Activated T-cell treated with anti-CD3 and anti-CD28 coated beads, Interleukin-2, amount 50 U/mL, for 1 hour (primary cell): ENCODE measurements at places on chromosomes 13 and 19.

- no peak for DNase-seq
Measured at GRCh38 chr13:110431425-110432294, 124.6 kb downstream of the COL4A2 start.

GRCh38 chr13:113976711-113977684 is 3.1 kb upstream of the C13orf46 start:
- no peak for DNase-seq

GRCh38 chr19:10269333-10270179 is 1.4 kb upstream of the ICAM1 start:
- DNase-seq = peak; percentile 93

DNA sequence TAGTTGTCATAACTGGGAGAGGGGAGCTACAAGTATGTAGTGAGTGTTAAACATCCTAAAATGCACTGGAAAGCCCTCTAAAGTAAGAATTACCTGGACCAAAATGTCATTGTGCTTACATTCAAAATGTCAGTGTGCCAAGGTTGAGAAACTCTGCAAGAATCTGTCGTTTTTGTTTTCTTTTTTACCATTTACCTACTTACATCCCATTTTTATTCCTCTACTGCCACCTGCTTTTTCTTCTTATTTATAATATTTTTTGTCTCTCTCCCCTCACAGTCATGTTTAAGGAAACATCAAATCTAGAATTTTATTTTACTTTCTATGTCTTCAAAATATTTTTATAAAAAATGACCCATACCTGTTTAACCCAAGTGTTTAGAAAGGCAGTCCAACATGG is 226.4 kb downstream of the PCDH17 start:
- DNase-seq = no peak

- no peak for DNase-seq
Measured at GRCh38 chr19:54106716-54107115, 4.1 kb downstream of the NDUFA3 start.

DNA sequence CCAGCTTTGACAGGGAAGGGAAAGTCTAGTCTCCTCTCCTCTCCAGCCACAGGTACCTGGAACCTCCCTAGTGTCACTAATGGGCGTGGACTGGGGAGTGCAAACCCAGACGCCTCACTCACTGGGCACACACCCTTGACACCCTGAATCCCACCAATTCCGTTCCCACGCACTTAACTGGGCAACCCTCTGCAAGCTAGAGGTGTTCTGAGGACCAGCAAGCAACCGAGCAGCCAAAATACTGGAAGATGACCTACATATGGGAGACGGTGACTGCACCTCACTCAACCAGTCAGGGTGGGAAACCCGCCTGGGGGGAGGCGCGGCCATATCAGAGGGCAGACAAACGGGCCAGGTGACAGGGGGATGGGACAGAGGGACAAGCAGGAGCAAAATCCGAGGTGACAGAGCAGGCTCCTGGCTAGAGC is 991 bp downstream of the ABHD17A start:
- peak; percentile 74 for DNase-seq

DNA sequence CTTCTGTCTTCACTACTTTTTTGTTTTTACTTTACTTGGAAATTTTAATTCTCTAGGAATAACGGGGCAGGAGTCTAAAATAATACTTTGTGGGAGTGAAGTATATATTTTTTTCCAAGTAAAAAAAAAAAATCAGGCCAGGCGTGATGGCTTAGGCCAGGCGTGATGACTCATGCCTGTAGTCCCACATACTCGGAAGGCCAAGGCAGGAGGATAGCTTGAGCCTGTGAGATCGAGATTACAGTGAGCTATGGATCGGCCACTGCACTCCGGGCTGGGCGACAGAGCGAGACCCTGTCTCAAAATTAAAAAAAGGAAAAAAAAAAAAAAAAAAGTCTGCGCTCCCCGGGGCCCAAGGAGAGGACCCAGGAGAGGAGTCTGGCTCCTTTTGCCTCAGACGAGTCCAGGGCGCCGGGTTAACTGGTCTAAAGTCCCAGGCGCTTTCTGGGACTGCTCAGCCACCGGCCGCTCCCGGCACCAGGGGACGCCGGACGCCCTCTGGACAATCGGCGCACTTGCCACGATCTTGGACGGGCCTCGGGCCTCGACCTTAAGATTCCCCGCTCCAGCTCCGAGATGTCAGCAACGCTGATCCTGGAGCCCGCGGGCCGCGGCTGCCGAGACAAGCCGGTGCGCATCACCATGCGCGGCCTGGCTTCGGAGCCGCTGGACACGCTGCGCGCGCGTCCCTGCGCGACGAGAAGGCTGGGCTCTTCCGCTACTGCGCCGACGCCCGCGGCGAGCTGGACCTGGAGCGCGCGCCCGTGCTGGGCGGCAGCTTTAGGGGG is 2.7 kb upstream of the ZFP82 start:
- peak; percentile 14 for DNase-seq

- no peak for DNase-seq
Measured at GRCh38 chr13:112574416-112574815, 13.5 kb downstream of the TUBGCP3 start.

DNA sequence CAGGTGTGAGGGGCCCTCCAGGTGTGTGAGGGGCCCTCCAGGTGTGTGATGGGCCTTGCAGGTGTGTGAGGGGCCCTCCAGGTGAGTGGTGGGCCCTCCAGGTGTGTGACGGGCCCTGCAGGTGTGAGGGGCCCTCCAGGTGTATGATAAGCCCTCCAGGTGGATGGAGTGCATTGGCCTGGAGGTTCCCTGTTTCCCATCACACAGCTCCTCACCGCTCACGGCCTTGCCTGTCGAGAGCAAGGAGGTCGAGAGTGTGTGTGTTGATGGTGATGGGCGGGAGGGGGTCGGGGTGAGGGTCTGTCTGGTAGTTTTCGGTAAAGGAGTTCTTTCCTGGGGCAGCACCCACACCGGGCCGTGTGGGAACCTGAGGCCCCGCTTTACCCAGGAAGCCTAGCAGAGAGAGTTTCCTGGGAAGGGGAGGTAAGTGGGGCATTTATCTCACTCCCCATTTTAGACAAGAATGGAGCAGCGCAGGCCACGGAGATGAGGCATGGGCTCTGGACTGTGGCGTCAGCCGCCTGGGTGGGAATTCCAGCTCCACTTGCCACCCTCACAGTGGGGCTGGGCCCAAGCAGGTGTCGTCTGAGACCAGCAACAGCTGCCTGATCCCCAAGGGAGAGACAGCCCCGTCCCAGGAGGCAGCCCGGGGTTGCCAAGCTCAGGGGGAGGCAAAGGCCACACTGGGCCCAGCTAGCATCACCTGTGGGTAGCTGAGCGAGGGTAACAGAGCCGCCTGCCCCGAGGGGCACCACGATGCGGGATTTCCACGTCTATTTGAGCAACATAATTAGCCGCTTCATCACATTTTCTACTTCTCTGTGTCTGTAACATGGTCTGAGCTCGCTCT is 10.9 kb upstream of the GAS6 start:
- no peak for DNase-seq

- DNase-seq = peak; percentile 83
Measured at GRCh38 chr19:48330012-48330681, 4.8 kb downstream of the EMP3 start.

DNA sequence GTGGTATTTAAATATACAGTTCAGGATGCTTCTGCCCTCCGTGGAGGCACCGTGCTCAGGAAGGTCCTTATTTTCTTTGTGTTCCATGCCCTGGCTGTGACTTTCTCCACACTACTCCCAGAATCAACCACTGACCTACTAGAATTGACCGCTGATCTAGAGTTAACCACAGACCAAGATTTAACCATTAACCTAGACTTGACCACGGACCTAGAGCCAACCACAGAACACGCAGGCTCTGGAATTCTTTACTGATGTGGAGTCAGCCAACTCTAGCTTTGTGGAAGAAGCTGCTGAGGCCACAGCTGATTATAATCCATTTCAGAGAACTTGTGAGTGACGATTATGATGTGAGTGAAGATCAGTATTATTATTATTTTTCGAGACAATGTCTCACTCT is 18.0 kb downstream of the GTF2F2 start:
- DNase-seq = no peak

DNA sequence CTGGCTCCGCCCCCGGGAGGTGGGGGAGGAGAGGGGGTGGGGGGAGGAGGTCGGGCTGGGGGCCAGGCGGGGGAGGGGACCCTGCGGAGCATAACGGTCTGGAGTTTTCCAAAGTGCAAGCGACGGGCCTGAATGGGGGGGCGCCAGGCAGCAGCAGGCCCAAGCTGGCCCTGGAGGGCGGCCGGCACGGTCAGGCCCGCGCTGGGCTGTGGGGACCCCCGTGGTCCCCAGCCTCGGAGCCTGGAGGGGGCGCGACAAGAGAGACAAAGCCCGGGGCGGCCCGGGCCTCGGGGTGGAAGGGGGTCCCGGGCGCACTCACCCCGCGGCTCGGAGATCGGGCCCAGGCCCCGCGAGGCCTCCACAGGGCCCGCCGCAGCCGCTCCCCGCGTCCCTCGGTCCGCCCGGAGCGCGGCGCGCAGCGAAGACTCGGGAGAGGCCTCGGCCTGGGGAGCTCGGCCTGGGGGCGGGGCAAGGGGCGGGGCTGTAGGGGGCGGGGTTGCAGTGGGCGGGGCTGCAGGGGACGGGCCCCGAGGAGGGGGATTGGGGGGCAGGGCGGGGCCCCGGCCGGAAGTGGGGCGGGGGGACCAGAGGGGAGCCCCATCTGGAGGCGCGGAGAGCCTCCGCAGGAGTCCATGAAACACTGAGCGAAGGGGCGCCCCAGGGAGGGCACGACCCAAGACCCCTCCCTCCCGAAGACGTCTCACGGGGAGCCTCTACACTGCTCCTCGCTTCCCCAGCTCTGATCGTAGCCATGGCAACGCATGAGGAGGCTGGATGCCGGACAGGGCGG is 47.6 kb downstream of the PTPRS start:
- peak; percentile 65 for DNase-seq

DNA sequence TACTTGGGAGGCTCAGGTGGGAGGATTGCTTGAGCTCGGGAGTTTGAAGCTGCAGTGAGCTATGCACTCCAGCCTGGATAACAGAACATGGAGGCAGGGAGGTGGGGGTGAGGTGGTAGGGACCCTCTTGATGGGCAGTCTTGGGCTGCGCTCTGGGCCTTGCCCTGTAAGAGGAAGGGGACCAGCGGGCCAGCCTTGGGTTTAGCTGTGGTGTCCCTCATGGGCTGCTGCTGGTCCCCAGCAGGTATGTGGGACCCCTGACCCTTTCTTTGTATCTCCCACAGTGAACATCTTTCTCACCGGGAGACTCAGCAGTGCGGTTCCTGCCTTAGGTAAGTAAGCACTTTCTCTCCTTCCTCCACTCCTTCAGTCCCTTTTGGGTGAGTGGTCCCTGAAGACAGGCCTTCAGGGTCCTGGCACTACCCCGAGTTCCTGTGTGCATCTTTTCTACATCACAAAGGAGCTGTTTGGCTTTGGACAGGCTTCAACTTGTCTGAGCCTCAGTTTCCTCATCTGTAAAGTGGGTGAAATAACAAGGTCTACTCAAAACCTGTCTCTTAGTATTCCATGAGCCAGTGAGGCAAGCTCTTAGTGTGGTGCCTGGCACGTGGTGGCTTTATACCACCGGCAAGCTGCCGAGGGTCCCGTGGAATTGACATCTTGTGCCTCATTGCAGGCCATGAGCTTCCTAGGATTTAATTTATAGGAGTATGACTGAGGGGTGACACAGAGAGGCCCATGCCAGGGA is 2.5 kb downstream of the LRP3 start:
- no peak for DNase-seq

DNA sequence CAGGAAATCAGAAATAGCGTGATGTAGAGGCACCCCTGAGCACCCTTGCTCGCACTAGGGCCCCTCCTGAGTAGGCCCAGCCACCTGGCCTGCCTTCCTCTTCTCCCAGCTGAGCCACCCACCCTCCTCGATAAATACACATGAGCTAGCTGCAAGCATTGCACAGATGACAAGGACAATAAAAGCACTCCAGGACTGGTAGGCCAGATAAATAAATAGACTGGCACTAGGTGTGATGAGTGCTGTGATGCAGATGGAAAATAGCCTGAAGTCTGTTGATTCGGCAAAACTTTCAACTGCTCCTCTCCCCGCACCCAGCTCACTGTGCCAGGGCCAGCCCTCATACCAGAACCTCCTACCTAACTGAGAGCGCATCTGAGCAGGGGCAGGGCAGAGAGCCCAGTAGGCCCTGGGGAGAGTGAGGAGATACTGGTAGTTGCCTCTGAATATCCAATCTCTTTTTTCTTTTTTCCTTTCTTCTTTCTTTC is 54.5 kb upstream of the GPI start:
- no peak for DNase-seq

GRCh38 chr13:91272235-91272777 is 75.2 kb upstream of the MIR17HG start:
- DNase-seq = no peak

DNA sequence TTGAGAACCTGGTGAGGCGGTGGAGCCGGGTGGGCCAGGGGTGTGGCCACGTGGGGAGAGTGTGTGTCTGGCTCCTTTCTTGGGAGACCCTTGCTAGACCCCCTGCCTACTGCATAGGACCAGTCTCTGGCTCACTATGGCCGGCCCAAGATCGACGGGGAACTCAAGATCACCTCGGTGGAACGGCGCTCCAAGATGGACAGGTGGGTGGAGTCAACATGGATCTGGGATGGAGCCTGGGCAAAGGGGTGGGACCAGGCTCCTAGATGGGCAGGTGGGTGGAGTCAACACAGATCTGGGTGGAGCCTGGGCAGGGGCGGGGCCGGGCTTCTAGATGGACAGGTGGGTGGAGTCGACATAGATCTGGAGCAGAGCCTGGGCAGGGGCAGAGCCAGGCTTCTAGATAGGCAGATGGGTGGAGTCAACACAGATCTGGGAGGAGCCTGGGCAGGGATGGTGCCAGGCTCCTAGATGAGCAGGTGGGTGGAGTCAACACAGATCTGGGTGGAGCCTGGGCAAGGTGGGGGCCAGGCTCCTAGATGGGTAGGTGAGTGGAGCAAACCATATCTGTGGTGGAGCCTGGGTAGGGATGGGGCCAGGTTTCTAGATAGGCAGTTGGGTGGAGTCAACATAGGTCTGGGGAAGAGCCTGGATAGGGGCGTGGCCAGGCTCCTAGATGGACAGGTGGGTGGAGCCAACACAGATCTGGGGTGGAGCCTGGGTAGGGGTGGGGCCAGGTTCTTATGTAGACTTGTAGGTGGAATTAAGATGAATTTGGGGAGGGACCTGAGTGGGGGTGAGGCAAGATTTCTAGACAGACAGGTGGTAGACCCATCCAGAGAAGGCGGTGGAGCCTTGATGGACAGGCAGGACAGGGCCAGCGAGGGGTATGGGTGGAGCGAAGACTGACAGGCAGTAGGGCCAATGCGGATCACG is 56.5 kb downstream of the VAV1 start:
- peak; percentile 36 for DNase-seq

GRCh38 chr13:97259798-97260714 is 37.9 kb downstream of the MBNL2 start:
- no peak for DNase-seq

- no peak for DNase-seq
Measured at GRCh38 chr13:24922387-24922744, 158.4 kb downstream of the RNF17 start.

GRCh38 chr13:31913459-31913858 is 118.1 kb upstream of the FRY start:
- no peak for DNase-seq
